T1000 (cell line): ENCODE measurements at places on chromosomes 12 and 14.

GRCh38 chr12:13374793-13375192 lies 178.3 kb downstream of the EMP1 start:
- DNase-seq: no peak

DNA sequence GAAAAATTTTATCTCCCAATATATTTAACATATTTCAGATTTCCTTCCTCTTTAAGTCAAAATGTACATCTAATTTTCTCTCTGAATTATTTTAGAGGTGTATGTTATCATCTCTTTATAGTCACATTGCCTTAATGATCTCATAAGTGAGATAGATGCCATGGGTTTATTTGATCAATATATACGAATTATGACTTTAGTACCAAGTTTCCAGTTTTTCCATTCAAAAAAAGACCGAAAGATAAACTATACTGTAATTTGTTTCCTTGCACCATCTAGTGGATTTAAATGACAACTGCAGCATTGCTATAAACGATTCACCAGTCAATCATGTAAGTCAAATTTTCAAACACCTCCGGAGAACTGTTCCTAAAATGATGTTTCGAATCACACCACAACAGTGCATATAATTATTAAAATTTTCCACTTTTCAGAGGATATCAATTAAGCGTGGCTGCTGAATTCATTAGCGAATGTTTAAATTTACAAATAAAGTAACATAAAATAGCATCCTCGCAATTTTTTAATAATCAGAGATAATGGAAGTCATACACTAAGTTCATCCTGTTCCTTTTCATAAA lies 419 bp upstream of the ATXN7L3B start:
- DNase-seq: no peak

DNA sequence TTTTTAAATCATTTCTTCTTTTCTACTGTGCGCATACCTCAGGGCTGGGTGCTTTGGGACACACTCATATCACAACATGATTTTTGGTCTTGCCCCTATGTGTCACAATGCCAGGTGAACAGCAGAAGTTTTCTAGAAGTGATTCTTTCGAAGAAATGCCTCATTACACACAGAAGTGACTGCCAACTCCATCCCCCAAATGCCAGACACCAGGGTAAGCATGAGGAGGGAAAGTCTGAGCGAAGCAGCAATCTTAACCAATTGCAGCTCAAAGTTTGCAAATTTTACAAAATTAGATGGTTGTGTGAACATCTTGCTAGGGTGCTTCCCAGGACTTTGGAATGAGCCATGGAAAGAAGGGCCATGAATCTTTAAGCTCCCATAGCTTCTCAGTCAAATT lies 87.3 kb upstream of the PLEKHA5 start:
- no peak for DNase-seq

- no peak for DNase-seq
Measured at GRCh38 chr12:68138480-68138879, 21.1 kb downstream of the IFNG start.

- no peak for DNase-seq
Measured at GRCh38 chr12:108750526-108750925, 19.2 kb upstream of the CORO1C start.
